ENCODE measurements at places on chromosomes 5 and 9.

DNA sequence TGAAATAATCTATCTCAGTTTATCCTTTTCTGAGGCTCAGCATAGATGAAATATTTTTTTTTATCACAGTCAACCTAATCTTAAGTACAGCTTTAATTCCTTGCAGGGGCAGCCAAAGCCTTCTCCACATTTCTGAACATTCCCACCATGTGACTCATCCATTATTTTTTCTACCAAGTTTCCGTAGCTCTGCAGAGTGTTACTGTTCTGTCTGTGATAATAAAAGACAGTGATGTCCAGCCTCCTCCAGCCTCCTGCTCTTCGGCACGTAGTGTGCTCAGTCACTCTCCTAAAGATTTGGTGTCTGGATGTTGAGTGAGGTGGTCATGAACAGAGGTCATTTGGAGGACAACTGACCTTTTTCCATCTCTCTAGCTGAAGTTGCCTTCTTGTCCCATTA, 338.1 kb upstream of the ADAMTS16 start:
- H3K4me1 ChIP-seq = no peaks in the 10 kb centered on the region
- no peaks in the 10 kb centered on the region for H3K36me3 ChIP-seq
- H3K27ac ChIP-seq = no peak overlapping the region
- H3K27me3 ChIP-seq = no peaks in the 10 kb centered on the region

GRCh38 chr9:14889451-14889850, 20.8 kb downstream of the FREM1 start:
- no peaks in the 10 kb centered on the region for H3K4me1 ChIP-seq
- no peak overlapping the region for H3K4me3 ChIP-seq
- DNase-seq = no peak
- no peak overlapping the region for H3K27ac ChIP-seq

GRCh38 chr9:123927625-123928532, 2.0 kb downstream of the DENND1A start:
- peaks cover 3% of the 10 kb centered on the region for H3K27me3 ChIP-seq
- no peak for DNase-seq
- no peak overlapping the region for H3K27ac ChIP-seq
- H3K36me3 ChIP-seq = peaks cover 10% of the 10 kb centered on the region
- peak overlapping the region; percentile 69 for H3K4me3 ChIP-seq

DNA sequence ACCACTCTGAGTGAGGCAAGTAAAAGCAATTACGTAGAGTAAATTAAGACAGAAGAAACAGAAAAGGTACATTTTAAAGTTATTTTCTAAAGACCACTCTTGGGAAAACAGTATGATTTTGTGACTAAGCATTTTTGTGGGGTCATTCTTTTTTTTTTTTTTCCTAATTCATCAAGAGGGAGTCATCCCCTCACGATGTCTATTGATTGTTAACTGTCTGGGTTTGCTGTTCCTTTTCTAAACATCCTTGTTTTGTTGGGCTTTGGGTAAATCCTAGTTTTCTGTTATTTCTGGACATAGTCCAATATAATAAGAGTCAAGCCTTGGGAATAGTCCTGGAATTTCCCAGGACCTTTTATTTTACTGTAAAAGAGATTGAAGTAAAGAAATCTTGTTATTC, 63.8 kb downstream of the ANKRD55 start:
- no peak overlapping the region for H3K4me3 ChIP-seq
- no peak overlapping the region for H3K27ac ChIP-seq
- H3K4me1 ChIP-seq = peaks cover 12% of the 10 kb centered on the region
- DNase-seq = no peak

- H3K27ac ChIP-seq = no peak overlapping the region
- no peak overlapping the region for H3K4me3 ChIP-seq
- no peaks in the 10 kb centered on the region for H3K4me1 ChIP-seq
These were observed 229.9 kb downstream of the SGCD start for GRCh38 chr5:156556666-156557406.

DNA sequence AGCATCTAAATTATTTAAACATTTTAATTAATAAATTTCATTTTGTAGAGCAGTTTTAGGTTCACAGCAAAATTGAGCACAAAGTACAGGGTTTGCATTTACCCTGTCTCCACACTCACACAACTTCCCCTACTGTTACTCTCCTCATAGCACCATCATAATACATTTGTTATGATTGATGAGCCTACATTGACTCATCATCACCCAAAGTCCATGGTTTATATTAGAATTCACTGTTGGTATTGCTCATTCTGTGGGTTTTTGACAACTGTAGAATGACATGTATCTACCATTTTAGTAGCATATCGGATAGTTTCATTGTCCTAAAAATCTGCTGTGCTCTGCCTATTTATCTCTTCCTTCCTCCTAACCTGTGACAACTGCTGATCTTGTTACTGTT, 411.1 kb upstream of the MPDZ start:
- H3K4me1 ChIP-seq = no peaks in the 10 kb centered on the region
- no peak overlapping the region for H3K4me3 ChIP-seq
- no peak for DNase-seq
- no peak overlapping the region for H3K27ac ChIP-seq
- H3K27me3 ChIP-seq = no peaks in the 10 kb centered on the region
- no peaks in the 10 kb centered on the region for H3K36me3 ChIP-seq
